NCI-H2171 treated with DMSO at 0.1 percent for 48 hours (cell line): ENCODE measurements at places on chromosomes 5 and 9.

GRCh38 chr5:134817006-134817405, 28.8 kb upstream of the C5orf24 start:
- no peak for DNase-seq

DNA sequence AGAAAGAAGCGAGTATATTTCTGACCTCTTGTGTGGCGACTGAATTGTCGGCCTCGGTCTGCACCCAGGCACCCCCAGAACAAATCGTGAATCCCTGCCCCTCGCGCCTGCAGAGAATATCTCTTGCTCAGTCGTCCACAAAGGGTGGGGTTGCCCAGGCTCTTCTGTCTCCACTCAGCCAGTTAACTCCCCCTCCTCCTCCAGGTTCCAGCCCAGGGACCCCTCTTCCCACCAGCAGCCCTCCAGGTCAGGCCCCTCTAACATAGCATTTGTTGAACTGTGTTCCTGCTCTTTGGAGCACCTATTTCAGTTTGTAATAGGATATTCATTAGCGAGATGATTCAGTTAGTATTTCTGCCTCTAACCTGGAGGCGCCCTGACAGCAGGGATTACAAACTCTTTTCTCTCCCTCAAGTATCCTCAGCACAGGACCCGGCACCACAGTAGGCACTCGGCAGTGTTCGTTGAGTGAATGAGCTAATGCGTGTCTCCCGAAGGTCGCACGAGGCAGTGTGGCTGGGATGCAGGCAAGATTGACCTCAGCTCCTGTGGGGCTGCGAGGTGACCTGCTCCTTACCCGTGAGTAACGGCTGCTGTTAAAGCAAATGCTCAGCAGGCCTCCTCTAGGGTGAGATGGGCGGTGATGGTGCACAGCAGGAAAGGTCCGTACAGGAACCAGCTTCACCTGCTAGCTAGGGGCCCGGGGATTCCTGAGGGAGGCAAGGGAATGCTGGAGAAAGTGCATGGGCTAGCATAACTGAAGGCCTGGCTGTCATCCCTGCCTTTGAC, 25.8 kb downstream of the ZBTB34 start:
- no peak for DNase-seq

DNA sequence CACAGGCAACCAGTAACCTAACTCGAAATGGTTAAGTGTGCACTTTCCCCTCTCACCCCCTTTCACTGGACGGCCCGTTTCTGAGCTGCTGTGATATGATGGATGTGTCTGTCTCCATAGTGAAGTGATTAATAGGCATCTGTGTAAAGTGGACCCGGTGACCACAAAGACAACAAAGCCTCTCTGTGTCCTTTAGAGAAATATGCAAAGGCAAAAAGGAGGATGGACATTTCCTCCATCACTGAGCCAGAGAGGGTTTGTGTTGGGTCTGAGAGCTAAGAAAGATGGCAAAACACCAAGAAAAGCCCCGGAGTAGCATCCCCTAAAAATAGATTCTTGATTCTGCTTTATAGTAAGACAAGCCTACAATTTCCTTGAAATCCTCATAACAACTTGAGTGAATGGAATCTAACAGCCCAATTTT, 120.6 kb downstream of the SEMA6A start:
- no peak for DNase-seq

GRCh38 chr5:123965626-123966025, 453.6 kb downstream of the CSNK1G3 start:
- DNase-seq, result no peak

- no peak for DNase-seq
Observed at GRCh38 chr9:118121361-118121760, 417.2 kb downstream of the TLR4 start.

DNA sequence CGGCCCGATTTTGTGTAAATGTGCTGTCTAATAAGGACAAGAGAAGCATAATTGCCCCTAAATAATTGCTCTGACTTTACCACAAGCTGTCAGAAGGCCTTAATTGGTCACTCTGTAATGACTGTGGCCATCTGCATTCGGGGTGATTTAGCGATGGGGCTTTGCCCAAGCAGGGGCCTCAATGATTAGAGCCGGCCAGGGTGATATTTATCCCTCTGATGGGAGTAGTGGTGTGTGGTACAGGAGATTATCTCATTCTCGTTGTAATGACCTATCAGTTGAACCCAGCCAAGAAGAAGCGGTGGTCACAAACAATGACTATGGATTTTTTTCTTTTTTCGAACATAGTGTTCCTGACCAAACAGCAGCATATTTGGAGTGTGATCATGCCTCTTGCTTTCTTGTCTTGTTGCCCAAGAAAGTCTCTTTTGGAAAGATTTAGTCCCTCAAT, 72.0 kb upstream of the SAP30L start:
- no peak for DNase-seq

- DNase-seq, result no peak
Observed at GRCh38 chr5:172028167-172028566, 21.7 kb upstream of the FBXW11 start.

GRCh38 chr9:83512621-83513020, 25.6 kb downstream of the FRMD3 start:
- no peak for DNase-seq

DNA sequence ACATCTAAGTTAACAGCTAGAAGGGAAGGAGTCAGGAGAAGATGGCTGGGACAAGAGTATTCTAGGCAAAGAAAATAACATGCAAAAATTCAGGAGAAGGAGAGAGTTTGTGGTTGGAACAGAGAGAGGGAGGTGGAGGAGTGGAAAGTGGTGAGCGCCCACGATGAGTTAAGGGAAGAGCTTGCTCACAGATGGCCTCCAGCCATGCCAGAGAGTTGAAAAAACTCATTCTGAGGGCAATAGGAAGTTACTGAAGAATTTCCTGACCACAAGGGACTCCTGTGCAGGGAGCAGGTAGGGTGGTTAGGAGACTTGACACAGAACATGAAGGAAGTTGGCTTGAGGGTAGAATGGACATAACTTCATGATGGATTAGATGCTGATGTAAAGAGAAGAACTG, 159.7 kb downstream of the DOCK2 start:
- no peak for DNase-seq

DNA sequence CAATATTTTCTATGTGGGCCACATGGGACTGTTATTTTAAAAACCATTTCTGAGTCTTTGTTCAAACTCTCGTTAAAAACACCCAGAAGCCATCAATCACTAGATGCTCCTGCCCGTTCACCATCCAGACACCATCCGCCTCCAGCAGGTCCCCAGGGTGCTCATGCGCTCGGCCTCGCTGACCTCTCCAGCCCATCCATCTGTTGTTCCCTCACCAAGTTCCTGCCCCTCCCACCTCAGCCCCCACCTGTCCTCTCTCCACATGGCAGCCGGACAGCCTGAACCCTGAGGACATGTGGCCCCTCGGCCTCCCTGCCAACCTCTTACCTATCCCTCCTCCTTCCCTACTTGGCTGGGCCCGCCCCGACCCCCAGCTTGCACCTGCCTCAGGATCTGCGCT, 31.6 kb downstream of the NSUN2 start:
- no peak for DNase-seq

- DNase-seq, result peak; percentile 66
Observed at GRCh38 chr5:168877132-168877892, 298.1 kb upstream of the PANK3 start.

DNA sequence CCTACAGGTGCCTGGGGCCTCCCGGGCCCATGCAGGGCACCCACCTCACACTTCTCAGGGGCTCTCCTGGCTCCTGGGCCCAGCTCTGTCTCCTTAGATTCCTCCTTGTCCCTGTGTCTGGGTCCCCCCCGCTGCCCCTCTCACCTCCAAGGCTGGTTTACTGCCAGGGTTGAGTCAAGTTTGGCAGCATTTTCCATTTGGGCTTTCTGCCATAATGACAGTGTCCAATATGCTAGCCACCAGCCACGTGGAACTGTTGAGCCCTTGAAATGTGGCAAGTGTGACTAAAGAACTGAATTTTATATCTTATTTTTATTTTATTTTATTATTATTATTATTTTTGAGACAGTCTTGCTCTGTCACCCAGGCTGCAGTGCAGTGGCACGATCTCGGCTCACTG, 1.9 kb downstream of the TTC16 start:
- no peak for DNase-seq

DNA sequence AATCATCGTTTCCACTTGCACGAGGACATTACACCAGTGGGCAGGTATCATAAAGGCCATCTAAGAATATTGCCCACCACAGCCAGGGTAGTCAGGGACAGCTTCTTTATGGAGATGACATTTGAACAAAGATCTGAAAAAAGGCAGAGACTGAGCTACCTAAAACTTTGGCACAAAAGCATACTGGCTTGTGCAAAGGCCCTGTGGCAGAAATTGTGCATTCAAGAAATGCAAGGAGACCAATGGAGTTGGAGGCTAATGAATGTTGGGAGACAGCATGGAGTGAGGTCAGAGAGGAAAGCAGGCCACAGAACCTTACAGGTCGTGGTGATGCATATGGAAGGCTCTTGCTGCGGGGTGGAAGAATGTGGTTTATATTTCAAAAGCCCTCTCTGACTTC, 578.5 kb downstream of the BNC2 start:
- DNase-seq, result no peak

- no peak for DNase-seq
Observed at GRCh38 chr5:52754051-52754450, 33.7 kb upstream of the ITGA1 start.

GRCh38 chr5:65475895-65476294, 5.8 kb downstream of the ADAMTS6 start:
- DNase-seq, result no peak

DNA sequence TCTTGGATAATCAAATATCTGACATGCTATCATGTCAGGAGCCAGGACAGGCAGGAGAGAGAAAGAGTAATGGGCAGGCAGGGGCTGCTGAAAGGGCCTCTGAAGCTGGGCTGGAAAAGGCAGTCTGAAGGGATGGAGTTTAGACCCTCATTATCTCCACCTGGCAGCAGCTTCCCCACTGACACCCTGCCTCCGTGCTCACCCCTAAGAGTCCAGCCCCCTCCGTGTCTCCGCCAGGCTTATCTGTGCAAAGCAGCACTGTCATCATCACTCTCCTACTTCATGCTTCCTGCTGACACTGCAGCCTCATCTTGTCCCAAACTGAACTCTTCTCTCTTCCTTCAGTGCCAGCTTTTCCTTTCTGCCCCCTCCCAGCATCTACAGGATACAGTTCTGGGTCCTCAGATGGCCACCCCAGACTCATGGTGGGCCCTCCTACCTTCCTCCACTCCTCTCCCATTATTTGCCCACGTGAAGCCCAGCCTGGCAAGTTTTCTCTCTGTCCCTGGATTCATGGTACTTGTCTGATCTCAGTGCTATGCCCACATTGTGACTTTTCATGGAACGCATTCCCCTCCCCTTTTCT, 70.9 kb upstream of the KLF9 start:
- DNase-seq, result no peak

DNA sequence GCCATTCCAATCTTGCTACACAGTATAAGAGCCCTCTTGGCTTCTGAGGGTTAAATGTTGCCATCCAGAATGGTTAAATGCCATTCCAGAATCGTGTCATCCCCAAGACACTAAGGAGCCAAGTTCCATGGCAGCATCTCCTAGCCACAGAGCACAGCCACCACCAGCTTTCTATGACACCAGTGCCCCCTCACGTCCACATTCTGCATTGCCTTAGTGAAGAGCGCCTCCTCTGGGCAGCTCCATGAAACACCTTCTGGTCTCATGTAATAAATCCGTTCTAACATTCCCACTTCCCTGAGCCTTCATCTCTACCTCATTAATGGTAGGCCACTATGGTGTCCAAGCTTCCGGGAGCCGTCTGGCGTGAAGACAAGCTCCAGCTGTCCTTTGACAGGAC, 12.4 kb downstream of the CBY3 start:
- DNase-seq, result no peak

GRCh38 chr9:134189470-134190231, 25.3 kb upstream of the RNU6ATAC start:
- no peak for DNase-seq

DNA sequence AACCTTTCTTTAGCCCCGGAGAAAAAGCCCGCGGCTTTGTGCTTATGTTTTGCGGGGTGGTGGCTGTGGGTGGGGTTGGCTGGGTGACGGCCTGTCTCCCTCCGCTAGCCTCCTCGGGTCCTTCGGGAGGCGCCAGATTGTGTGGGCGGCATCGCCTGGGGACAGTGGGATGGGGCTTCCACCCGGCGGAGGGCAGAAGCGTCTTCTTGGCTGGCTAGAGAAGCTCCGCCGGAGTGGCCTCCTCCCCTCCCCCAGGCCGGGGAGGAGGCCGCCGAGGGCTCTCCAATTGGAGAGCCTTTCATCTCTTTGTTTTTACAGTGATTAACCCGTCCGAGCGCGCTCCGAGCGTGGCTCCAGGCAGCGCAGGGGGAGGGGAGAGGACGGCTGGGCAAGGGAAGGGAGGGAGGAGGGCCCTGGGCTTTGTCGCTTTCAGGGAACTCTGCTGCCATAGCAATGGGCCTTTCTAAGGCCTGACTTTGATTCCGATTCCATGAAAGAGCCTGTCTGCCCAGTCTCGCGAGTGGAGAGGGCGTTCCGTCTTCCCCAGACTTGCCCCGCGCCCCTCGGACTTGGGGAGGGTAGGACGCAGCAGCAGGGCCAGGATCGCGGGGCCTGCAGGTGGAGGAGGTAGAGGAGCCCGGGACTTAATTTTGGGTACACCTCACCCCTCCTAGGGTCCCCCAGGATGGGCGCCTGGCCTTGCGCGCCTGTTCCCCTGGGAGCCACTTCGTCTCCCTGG, 36.7 kb upstream of the TIFAB start:
- peak; percentile 89 for DNase-seq

DNA sequence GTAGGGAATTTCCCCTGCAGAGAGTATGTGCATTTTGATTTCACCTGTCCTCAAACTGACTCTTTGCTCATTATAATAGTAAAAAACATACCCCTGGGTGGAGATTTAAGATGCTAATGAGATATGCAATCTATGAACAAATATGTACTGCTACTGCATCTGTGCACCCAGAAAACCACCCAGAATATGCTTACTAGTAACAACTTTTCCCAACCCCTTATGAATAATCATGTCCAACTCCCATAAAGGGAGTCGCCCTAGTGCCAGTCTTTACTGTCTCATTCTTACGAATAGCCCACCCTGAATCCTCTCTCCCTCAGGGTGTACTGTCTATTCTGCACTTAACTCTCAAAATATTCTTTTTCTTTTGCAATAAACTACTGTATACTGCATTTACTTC, 39.0 kb upstream of the ZFP37 start:
- no peak for DNase-seq

GRCh38 chr9:107705521-107705920, 216.0 kb upstream of the KLF4 start:
- no peak for DNase-seq

DNA sequence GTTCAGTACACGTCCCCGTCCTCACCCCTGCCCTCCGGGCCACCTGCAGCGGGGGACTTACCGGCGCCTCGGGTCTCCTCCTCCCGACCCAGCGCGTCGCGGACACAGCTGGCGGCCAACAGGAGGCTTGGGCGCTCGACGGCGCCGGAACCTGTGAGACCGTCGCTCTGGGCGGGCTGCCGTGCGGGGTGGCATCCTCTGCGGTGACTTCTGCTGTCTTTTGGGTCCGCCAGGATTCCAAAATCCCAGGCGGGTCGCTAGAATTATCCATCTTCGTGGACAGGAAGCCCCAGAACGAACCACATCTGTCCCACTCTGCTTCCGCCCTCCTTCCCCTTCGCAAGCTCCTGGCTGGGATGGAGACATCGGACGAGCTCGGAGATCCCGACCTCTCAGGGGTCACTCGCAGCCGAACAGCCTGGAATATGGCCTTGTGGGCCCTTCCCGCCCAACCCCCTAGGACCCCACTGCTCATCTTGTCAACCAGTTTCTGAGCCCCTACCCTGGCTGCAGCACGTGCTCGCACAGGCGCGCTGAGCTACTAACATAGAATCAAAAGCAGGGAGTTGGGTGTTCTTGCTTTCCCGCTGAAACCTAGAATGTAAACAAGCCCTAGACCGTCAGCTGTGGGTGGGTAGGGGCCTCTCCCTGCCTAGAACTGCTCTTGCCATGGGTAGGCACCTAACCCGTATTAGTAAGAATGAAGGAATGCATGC, 947 bp upstream of the MARCHF3 start:
- no peak for DNase-seq
